ENCODE measurements at places on chromosomes 2 and 18. TPM values are rescaled to one million over a fixed set of nuclear protein-coding genes. Genes with fewer than 3 reads are reported as not detected.
A peak's percentile ranks its signal among the peaks of the same experiment; 100 is the strongest.

- H3K4me1 ChIP-seq = peaks cover 7% of the 10 kb centered on the region
- DNase-seq = no peak
- no peak overlapping the region for H3K27ac ChIP-seq
These were observed 117.4 kb downstream of the RHBDD1 start for GRCh38 chr2:226953206-226953605.

DNA sequence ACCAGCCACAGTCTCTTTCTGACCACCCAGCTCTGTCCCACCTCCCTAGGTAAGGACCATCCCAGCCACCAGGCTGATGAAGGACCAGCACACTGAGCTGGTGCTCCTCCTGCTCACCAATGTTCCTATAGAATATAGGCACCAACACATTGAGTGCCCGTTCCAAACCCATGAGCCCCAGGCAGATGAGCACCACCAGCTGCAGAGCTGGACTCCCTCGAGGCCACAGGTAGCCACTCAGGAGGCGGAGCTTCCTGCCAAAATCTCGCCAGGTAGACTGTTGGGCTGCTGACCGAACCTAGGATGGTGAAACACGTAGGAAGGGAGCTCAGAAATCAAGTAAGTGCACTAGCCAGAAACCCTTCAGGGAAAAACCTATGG is 2.2 kb downstream of the ABCB6 start:
- DNase-seq = no peak
- H3K4me1 ChIP-seq = peaks cover 28% of the 10 kb centered on the region
- H3K36me3 ChIP-seq = peaks cover 38% of the 10 kb centered on the region
- H3K4me3 ChIP-seq = peak overlapping the region; percentile 87

DNA sequence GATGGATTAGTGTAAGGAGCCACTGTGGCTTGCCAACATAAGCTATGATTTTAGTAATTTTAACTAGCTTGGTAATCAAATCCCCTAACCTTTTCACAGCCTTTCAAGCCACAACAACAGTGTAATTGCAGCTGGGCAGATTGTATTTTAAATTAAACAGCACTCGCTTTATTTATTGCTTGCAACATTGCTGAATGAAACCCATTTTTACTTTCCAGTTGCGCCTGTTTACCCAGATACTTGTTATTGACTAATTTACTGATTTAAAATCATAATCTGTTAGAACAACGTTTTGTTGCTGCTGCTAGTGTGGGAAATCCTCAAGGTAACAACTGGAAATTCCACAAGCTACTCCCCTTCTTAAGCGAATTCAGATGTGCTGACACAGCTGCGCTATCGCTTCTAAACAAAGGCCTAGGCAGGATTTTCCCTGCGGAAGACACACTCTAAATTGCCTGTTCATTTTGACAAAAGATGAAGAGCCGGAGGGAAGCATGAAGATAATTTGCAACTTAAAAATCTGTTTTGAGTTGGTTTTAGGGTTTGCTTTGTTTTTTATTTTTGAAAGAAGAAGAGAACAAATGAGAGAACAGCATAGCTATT is 283.9 kb downstream of the ALPK2 start:
- no peak overlapping the region for H3K4me3 ChIP-seq
- no peak overlapping the region for H3K27ac ChIP-seq
- H3K36me3 ChIP-seq = no peaks in the 10 kb centered on the region
- no peak for DNase-seq

Gene UGT1A10
- not detected for total RNA-seq

DNA sequence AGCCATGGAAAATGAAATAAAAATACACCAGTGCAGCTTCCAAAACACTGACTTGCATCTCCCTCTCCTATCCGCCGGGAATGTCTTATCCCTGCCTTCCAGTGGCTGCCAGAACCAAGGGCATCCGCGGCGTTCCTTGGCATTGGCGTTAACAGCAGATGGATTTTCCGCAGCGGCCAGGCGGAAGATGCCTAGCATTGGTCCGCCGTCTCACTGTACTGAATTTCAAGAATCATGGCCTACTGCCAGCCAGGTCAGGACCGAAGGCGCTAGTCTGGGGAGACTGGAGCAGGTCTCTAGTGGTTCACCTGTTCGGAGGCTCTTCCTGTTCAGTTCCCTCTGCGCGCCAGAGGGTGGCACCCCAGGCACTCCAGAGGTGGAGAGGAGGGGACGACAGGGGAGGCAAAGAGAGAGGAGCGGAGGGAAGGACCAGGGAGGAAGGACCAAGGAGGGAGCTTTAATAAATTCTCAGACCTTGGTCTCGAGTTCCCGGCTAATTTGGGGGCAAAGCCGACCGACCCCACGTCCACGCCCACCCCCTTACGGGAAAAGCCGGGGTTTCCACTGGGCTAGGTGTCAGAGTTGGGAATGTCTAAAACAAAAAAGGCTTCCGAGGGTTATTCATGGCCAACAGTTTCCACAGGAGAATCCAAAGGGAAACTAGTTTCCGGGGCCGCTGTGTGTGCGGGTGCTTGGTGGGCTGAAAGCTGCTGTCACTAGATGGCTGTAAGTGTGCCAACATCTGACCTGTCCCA is 3.7 kb upstream of the BCL2L11 start:
- H3K27ac ChIP-seq = peak overlapping the region; percentile 86
- H3K36me3 ChIP-seq = peaks cover 19% of the 10 kb centered on the region
- H3K27me3 ChIP-seq = peaks cover 23% of the 10 kb centered on the region

GRCh38 chr2:188089901-188090300 is 201.8 kb upstream of the GULP1 start:
- H3K27me3 ChIP-seq = no peaks in the 10 kb centered on the region
- no peak overlapping the region for H3K4me3 ChIP-seq
- DNase-seq = no peak
- H3K4me1 ChIP-seq = no peaks in the 10 kb centered on the region
- H3K36me3 ChIP-seq = no peaks in the 10 kb centered on the region
- H3K27ac ChIP-seq = no peak overlapping the region

Gene BCL2
- 95.9 TPM for total RNA-seq

DNA sequence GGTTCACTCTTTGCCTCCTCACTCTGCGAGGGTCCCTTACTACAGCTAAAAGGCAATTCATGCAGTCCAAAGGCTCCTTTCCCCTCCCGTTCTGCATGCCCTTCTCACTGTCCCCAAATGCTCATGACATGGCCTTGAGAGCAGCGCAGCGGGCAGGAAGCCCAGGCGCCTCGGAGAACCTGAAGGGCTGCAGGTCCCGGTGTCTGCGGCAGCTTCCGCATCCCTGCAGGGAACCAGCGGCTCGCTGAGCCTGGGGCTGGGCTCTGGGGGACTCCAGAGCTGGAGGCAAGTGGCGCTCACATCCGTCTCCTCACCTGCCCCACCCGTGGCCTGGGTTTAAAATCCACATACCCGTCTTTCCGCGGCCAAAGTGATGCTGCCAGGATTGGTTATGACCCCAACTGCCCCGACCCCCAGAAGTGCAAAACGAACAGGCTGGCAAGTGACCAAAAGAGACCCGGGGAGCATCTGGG is 462 bp upstream of the CIDEA start:
- DNase-seq = no peak
- no peak overlapping the region for H3K27ac ChIP-seq
- no peaks in the 10 kb centered on the region for H3K4me1 ChIP-seq
- no peak overlapping the region for H3K4me3 ChIP-seq

DNA sequence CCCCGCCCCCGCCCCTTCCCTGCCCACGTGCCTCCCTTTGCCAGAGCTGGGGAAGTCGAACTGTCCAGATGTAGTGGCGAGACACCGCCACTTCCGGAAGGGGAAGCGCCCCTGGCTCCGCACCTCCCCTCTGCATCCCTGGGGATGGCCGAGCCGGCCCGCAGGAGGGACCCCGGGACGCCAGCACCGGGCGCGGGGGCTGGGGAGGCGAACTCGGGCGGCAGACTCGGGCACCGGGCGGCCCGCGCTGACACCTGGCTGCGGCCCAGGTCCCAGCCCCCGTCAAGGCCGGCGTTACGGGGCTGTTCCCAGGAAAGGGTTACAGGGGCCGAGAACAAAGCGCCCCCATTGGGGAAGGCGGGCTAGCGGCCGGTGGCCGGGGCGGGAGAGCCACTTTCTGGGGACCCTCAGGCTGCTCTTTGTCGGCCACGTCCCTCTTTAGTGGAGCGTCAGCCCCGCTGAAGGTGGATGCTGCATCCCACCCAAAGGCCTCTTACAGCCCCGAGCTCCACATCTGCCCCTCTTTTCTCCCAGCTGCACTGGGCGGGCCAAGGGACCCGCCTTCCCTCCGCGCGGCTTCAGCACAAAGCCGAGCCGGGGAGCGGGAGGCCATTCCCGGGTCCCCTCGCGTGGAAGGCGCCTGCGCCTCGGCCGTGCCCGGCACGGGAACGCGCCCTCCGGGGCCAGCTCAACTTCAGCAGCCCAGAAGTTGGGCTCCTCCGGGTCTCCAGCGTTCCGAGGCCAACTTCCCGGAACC is 1.3 kb downstream of the SDC1 start:
- DNase-seq = no peak
- H3K36me3 ChIP-seq = no peaks in the 10 kb centered on the region
- H3K4me3 ChIP-seq = no peak overlapping the region
- peaks cover 57% of the 10 kb centered on the region for H3K27me3 ChIP-seq

- H3K36me3 ChIP-seq = peaks cover 66% of the 10 kb centered on the region
- no peak for DNase-seq
- no peaks in the 10 kb centered on the region for H3K27me3 ChIP-seq
These were observed 5.6 kb downstream of the ZAP70 start for GRCh38 chr2:97718942-97719341.

DNA sequence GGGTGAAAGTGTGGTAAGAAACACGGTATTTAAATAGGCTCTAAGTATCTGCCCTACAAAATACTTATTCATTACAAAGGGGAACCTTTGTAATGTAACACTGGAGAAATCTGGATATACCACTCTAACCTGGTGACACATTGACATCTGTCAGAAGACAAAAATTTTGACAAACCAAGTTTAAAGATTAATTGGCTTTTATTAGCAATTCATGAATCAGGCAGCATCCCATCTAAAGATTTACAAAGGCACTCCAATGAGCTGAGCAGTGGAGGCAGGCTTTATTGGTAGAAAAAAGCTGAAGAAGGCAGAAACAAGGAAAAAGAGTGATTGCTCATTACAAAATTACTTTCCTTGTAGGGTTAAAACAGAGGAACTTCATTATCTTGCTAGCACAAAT is 35.0 kb downstream of the BMPR2 start:
- no peaks in the 10 kb centered on the region for H3K36me3 ChIP-seq
- H3K27ac ChIP-seq = no peak overlapping the region
- no peaks in the 10 kb centered on the region for H3K27me3 ChIP-seq

DNA sequence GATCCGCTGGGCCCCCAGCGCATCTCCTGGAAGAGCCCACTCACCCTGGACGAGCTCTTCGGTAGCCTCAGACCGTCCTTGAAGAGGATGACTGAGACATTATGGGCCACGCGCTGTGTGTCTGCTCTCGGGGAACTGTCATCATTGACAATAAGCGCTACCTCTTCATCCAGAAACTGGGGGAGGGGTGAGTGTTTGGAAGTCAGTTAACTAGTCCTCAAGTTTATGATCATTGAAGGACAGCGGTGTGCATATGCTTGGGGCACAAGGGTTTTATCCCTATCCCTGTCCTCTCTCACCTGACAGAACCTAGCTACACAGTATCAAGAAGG is 586 bp downstream of the STK16 start:
- H3K4me1 ChIP-seq = peaks cover 62% of the 10 kb centered on the region
- no peak for DNase-seq
- no peaks in the 10 kb centered on the region for H3K27me3 ChIP-seq

DNA sequence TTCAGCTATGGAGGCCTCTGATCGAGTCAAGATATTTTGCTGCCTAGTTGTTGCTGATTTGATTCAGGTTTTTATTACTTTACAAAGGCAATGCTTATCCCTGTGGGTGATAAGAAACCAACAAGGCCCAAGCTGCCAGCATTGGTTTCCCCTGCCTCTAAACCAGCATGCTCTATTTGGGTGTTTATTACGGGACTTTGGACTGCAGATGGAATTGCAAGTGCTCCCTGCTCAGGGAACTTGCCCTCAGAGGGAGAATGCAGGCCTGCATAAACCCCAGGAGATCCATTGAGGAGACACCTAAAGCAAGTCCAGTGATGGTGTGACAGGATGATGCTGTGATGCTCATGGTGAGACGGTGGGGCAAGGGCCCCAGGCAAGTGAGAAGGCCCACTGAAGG is 172.1 kb downstream of the VAPA start:
- H3K27me3 ChIP-seq = no peaks in the 10 kb centered on the region
- peaks cover 4% of the 10 kb centered on the region for H3K36me3 ChIP-seq
- H3K27ac ChIP-seq = no peak overlapping the region
- peaks cover 7% of the 10 kb centered on the region for H3K4me1 ChIP-seq
